Smooth muscle cell of the brain vasculature (primary cell): ENCODE measurements at places on chromosomes 5 and 9.

DNA sequence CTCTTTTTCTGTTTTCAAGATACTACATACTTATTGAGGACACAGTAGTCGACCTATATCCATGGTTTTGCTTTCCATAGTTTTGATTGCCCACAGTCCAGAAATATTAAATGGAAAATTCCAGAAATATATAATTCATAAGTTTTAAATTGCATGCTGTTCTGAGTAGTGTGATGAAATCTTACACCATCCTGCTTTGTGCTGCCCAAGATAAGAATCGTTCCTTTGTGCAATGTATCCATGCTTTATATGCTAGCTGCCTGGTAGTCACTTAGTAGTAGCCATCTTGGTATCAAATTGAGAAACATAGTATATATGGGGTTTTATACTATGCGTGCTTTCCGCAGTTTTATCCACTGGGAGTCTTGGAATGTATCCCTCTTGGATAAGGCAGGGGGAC, 59.0 kb downstream of the CWC27 start:
- DNase-seq, result no peak

DNA sequence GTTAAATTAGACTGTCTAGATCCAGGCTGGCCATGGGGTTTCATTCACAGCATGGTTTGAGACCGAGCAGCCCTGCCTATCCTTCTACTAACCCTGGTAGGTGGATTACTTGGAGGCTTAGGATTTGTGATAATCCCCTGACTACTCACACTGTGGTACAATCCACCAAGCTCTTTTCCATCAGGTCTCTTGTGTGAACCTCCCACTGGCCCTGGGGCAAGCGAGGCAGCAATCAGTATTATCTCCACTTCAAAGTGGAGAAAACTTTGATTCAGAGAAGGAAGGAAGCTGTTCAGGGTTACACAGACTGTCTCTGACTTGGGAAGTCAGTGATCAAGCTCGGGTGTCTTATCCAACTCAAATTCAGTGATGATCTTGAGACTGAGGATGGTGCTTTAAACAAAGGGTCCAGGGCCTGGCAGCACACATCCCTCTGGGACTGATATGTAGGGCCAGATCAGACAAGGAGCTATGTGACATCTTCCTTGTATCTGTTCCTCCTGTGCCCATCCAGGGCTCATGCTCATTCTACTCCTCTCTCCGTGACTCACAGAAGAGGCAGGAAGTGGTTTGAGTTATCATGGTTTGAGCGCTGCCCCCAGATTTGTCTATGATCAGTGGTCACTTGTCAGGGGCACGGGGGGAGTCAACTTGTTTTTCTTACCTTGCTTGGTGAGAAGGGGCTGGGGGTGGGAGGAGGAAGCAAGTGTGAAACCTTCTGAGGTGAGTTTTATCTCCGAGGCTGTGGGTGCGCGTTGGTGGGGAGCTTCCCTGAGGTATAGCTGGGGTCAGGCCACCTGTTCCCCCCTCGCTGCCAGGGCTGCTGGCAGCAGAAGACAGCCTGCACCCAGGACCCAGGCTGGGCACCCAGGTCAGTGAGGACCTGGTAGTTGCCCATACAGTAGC, 48.6 kb downstream of the RGS3 start:
- no peak for DNase-seq

- DNase-seq, result no peak
Observed at GRCh38 chr9:5920860-5921328, 30.2 kb downstream of the MLANA start.

- DNase-seq, result no peak
Observed at GRCh38 chr9:79469164-79469563, 102.6 kb upstream of the TLE4 start.
